Activated naive CD8-positive, alpha-beta T cell treated with anti-CD3 and anti-CD28 coated beads for 36 hours (primary cell): ENCODE measurements at places on chromosomes 13 and 19. TPM values are rescaled to one million over a fixed set of nuclear protein-coding genes. Genes with fewer than 3 reads are reported as not detected.
A peak's percentile ranks its signal among the peaks of the same experiment; 100 is the strongest.

- H3K27ac ChIP-seq, result peak overlapping the region; percentile 99
- no peak for DNase-seq
- H3K36me3 ChIP-seq, result peaks cover 61% of the 10 kb centered on the region
- H3K4me1 ChIP-seq, result peaks cover 25% of the 10 kb centered on the region
These were observed 16.9 kb downstream of the MOB3A start for GRCh38 chr19:2079076-2079864.

- no peak for DNase-seq
- H3K36me3 ChIP-seq, result peaks cover 10% of the 10 kb centered on the region
- H3K4me1 ChIP-seq, result peaks cover 19% of the 10 kb centered on the region
- H3K27me3 ChIP-seq, result peaks cover 15% of the 10 kb centered on the region
These were observed 2.5 kb upstream of the NR2C2AP start for GRCh38 chr19:19205416-19206410.

DNA sequence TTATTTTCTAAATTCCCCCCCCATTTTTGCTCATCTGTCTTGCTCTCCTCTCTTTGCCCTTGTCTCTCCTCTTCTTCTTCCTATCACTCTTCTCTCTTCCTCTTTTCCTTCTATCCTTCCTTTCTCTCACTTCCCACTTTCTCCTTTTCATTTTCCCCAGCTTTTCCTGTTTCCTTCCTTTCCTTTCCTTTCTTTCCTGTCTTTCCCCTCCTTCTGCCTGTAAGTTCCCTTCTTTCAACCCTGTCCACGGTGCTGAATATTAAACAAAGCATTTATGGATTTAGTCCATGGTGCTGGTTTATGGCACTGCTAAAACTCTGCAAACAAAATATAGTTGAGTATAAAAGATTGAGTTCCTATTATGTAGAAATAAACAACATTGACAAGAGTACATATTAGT lies 27.6 kb downstream of the SCEL start:
- DNase-seq, result no peak
- peaks cover 16% of the 10 kb centered on the region for H3K4me1 ChIP-seq
- H3K27ac ChIP-seq, result no peak overlapping the region
- H3K27me3 ChIP-seq, result peaks cover 8% of the 10 kb centered on the region
- H3K36me3 ChIP-seq, result no peaks in the 10 kb centered on the region
- H3K4me3 ChIP-seq, result no peak overlapping the region

GRCh38 chr19:19385896-19386869 lies 19.3 kb upstream of the GATAD2A start:
- DNase-seq, result peak; percentile 17
- peaks cover 41% of the 10 kb centered on the region for H3K4me1 ChIP-seq
- H3K36me3 ChIP-seq, result peaks cover 16% of the 10 kb centered on the region
- H3K27me3 ChIP-seq, result no peaks in the 10 kb centered on the region

DNA sequence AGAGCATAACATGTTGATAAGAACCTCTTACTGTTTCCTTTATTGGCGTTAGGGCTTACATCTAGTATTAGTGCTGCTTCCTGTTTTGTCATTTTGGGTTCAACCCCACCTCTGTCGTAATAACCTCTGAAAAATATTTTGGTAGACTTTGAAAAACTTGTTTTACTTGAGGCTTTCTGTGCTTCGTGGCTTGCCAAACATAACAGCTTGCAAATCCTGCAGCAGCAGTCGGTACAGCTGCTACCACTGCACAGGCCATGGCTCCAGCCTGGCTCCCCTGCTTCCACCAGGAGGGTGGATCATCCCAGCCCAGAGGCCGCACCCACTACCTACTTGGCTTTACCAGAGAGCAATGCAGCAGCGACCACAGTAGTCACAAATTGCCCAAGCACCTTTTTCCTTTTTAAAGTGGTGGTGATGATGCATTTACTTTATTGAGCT lies 11.8 kb upstream of the CEACAM4 start:
- peaks cover 34% of the 10 kb centered on the region for H3K27me3 ChIP-seq
- no peaks in the 10 kb centered on the region for H3K36me3 ChIP-seq
- no peak overlapping the region for H3K4me3 ChIP-seq
- peaks cover 15% of the 10 kb centered on the region for H3K4me1 ChIP-seq
- no peak for DNase-seq
- no peak overlapping the region for H3K27ac ChIP-seq

GRCh38 chr19:32464279-32464678 lies 58.7 kb downstream of the DPY19L3 start:
- no peak for DNase-seq
- no peaks in the 10 kb centered on the region for H3K36me3 ChIP-seq
- H3K27me3 ChIP-seq, result no peaks in the 10 kb centered on the region
- no peak overlapping the region for H3K27ac ChIP-seq
- H3K4me3 ChIP-seq, result no peak overlapping the region

DNA sequence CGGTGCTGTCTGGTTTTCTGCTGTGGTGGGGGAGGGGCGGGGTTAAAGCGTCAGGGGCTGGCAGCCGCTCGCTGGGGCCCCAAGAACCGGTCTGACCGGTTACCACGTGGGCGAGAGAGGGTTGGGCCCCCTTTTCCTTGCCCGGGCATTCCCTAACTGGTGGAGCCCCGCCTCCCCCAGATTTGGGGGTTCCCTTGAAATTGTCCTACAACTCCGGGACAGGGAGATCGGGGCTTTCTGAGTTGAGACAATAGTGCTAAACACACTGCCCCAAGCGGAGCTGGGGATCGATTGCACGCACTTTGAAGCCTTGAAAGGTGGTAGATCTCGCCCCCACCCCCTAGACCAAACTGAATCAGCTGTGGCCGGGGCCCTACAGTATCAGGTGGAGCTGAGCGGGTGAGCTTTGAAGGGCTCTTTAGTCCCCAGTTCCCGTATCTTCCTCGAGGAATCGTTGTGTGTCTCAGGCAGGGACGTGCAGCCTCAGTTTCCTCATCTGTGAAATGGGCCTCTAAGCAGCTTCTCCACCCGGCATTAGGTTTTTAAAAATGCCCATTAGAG lies 4.8 kb downstream of the IER2 start:
- peak overlapping the region; percentile 99 for H3K4me3 ChIP-seq
- peak; percentile 83 for DNase-seq
- H3K4me1 ChIP-seq, result peaks cover 42% of the 10 kb centered on the region
- peaks cover 14% of the 10 kb centered on the region for H3K27me3 ChIP-seq
- H3K36me3 ChIP-seq, result peaks cover 26% of the 10 kb centered on the region
- H3K27ac ChIP-seq, result peak overlapping the region; percentile 100

DNA sequence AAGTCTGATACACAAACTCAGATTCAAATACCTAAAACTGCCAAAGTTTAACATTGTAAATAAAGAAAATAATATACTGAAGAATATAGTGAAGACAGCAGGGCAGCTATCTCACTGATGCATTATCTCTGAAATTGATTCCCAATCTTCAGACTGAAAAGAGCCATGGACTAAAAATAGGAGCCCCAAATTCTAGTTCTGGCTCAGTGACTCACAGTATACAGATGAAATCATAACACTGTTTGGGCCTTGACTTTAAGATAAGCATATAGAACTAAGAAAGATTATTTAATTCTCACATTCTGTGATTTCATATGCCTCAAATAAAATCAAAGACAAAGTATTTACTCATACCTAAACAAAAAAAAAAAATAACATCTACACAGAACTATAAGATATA lies 53.9 kb downstream of the RBM26 start:
- H3K36me3 ChIP-seq, result peaks cover 13% of the 10 kb centered on the region
- H3K27ac ChIP-seq, result no peak overlapping the region
- DNase-seq, result no peak
- H3K4me3 ChIP-seq, result no peak overlapping the region
- no peaks in the 10 kb centered on the region for H3K27me3 ChIP-seq

DNA sequence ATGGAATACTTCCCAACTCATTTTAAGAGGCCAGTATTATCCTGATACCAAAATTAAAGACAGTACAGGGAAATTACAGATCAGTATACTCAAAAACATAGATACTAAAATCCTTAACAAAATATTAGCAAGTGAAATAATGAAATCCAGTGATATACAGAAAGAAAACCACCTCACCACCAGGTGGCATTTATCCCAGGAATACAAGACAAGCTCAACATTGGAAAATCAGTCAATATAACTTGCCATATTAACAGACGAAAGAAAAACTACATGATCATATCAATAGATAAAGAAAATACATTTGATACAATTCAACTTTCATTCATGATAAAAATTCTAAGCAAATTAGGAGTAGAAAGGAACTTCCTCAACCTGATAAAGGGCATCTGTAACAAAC lies 6.7 kb upstream of the GNA15 start:
- no peak overlapping the region for H3K27ac ChIP-seq
- H3K4me1 ChIP-seq, result peaks cover 23% of the 10 kb centered on the region
- peaks cover 5% of the 10 kb centered on the region for H3K36me3 ChIP-seq
- no peak for DNase-seq

Gene KLK14
- 0.30 TPM for total RNA-seq

Gene KIR3DL1
- not detected for total RNA-seq

Gene OR1M1
- total RNA-seq, result not detected

Gene ZNF682
- 13.9 TPM for total RNA-seq

Gene JUND
- 398 TPM for total RNA-seq
